ENCODE measurements at places on chromosomes 3 and 15.

DNA sequence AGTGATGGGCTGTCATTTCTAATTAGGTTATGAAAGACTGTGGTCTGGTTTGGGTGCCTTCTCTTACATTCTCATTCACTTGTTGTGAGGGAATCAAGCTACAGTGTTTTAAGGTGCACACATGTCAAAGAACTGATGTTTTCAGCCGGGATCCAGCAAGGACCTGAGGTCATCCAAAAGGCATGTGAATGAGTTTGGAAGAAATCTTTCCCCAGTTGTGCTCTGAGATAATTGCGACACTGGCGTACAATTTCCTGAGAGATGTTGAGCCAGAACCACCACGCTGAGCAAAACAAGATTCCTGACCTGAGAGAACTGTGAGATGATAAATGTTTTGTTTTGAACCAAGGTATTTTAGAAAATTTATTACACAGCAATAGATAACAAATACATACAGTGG is 295.3 kb upstream of the SLITRK3 start:
- DNase-seq = no peak

- peak; percentile 25 for DNase-seq
These were observed 112.5 kb downstream of the ADAMTS9 start for GRCh38 chr3:64575211-64575844.

- DNase-seq = no peak
These were observed 6.0 kb downstream of the CLCN2 start for GRCh38 chr3:184355261-184356040.

- DNase-seq = peak; percentile 74
These were observed 160.7 kb downstream of the PDE8A start for GRCh38 chr15:85142312-85142711.
